ENCODE measurements at places on chromosomes 4 and X. TPM values are rescaled to one million over a fixed set of nuclear protein-coding genes. Genes with fewer than 3 reads are reported as not detected.

CYLC1 gene
- total RNA-seq = not detected

PGAM4 gene
- total RNA-seq = 0.40 TPM

ADAMTS3 gene
- not detected for total RNA-seq

HEPH gene
- not detected for total RNA-seq

GPRASP1 gene
- 0.24 TPM for total RNA-seq

HUWE1 gene
- 68.2 TPM for total RNA-seq

CABS1 gene
- not detected for total RNA-seq

SATL1 gene
- total RNA-seq = not detected
